Hindlimb muscle (tissue), 1 donor: ENCODE measurements at places on chromosomes 12 and 14.

DNA sequence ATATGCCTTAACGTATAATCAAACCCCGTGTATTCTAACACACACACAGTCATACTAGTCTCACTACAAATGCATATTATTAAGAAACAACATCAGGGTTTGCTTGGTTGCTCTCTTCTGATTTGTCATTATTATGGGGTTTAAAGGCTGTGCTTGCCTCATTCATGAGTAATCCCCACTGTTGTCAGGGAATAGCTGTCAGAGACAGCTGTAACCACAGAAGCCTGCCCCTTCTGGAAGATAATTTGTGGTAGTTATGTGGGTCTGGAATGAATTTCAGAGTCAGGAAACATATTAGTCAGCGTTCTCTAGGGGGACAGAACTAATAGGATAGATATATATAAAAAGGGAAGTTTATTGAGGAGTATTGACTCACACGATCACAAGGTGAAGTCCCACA lies 456.9 kb upstream of the TMEM132C start:
- peak; percentile 57 for DNase-seq

DNA sequence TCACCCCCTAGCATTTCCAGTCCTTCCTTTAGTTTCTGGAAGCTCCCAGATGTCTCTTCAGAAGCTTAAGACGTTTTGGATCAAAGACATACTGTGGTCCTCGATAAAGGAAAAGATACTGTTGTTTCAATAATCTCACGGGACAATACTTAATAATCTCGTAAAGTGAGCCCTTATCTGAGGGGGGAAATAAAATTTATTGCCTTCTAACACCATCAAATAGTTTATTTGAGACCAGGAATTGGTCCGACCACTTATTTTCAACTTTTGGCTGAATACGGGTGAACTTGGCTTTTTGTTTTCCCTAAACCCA lies 640 bp upstream of the G2E3 start:
- DNase-seq = no peak

GRCh38 chr14:68127166-68127565 lies 307.6 kb downstream of the RAD51B start:
- no peak for DNase-seq

- DNase-seq = no peak
These were observed 90.0 kb downstream of the LRRC74A start for GRCh38 chr14:76916040-76916715.

DNA sequence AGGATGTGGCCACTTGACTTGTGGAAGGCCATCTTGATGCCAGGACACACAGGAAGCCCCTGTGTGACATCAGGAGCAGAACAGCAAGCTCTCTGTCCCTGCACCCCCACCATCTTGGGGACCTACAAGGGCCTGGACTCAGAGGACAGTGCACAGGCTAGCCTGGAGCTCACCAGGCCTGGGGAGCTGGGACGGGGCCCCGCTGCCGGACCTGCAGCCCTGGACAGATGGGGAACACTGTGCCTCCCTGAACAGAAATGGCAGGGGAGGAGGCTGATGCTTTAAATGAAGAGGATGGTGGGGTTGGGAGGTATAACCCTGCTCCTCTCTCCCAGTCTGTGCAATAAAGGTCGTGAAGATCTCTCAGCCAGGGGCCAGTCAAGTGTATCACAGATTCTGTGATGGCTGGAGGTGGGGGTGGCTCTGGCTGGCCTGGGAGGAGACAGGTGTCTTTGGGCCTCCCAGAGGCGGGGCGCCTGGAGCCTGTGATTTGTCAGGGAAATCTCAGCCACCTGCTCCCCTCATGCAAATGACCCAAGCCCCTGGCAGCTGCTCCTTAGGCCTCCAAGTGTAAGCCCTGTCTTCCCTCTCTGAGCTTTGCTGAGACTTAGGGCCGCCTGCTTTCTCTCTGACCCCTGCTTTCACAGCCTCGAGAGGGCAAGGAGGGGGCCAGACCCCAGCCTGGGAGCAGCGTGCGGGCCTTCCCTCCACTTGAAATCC lies 1.1 kb upstream of the GNB3 start:
- no peak for DNase-seq

GRCh38 chr12:51836827-51837173 lies 11.7 kb downstream of the FIGNL2 start:
- no peak for DNase-seq

- no peak for DNase-seq
These were observed 177.7 kb upstream of the LHX5 start for GRCh38 chr12:113649256-113649830.

GRCh38 chr12:90999966-91000365 lies 4.8 kb downstream of the EPYC start:
- no peak for DNase-seq

- DNase-seq = no peak
These were observed 213.0 kb downstream of the IPO8 start for GRCh38 chr12:30482650-30483049.

DNA sequence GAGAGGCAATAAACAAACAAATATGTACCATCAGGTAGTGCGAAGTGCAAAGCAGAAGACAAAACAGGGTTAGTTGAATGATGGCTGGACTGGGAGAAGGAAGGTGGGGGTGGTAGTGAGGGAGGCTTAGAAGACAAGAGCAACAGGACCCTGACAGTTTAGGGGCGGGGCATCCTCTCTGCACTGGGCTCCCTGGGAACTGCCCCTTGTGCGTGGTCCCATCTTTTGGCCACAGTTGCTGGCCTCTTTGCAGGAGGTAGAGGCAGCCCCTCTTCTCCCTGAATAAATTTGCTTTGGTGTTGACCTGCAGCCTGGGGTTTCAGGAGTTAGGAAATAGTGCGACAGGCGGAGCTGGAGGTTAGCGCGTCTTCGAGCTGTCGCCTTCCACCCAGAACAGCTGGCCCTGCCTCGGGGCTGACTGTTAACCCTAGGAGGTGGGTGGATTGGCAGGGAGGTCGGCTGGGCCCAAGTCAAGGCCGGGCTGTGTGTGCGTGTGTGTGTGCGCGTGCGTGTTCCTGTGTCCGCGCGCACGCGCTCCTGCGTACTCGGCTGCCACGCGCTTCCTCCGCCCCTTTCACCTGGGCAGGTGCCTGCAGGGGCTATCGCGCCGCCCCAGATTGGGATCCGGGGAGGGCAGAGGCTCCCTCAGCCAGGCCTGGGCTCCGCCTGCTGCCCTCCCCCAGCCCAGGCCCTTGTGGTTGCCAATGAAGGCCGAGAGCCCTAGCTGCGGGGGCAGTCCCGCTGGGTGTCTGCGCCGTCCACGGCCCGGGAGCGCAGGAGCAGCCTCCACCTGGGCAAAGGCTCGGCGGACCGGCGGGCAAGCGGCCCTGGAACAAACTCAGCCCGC lies 180.8 kb downstream of the ADCK1 start:
- no peak for DNase-seq

GRCh38 chr12:89019439-89020120 lies 332.7 kb downstream of the DUSP6 start:
- peak; percentile 77 for DNase-seq

GRCh38 chr14:28482251-28483040 lies 284.1 kb upstream of the FOXG1 start:
- no peak for DNase-seq

- DNase-seq = no peak
These were observed 7.5 kb upstream of the SYNE3 start for GRCh38 chr14:95523815-95524448.

DNA sequence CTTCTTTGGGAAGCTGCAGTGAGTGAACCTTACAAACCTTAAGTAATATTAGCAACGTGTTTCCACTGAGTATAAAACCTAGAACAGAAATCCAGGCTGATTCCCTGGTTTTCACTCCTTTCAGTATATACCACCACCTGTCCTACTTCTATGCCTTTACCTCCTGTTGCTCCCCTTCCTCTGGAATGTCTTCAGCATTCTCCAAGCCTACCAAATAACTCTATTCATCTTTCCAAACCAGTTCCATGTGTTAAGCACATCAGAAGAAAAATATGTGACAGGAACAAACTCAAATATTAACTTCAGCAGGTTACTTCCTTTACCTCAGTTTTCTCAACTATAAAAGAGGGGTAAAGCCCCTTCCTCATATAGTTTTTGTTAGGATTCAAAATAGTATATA lies 39.8 kb downstream of the LIMA1 start:
- DNase-seq = no peak

DNA sequence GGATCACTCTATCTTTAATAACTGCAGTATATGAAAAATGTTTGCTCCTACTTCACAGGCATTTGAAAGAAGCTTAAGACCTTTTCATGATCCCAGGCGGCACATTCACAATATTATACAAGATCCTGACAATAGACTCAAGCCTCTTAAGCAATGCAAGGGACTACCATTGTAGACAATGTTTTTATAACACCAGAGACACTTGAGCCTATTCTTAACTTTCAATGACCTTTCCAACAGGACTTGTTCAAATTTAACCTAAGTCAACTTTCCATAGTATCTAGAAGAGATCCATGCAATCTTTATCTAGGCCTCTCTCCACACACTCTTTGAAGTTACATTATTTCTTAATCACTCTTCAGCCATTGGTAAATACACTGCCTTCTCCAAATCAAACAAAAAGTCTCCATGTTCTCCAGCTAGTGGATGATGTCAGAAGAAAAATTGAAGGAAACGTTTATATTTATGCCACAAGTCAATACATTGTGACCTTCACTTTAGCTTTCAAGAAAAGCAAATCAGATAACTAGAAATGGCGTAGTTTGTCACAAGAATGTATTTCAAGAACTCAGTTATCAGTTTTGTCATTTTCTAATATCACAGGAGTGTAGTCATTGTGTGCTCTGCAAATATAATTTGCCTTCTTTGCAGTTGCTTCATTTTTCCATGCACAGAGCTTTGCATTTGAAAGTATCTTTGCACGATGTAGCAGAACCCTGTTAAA lies 41.2 kb downstream of the PHLDA1 start:
- DNase-seq = no peak

- no peak for DNase-seq
These were observed 80.5 kb downstream of the MED13L start for GRCh38 chr12:116196752-116197718.

GRCh38 chr14:101075025-101075800 lies 171.7 kb upstream of the RTL1 start:
- no peak for DNase-seq

- no peak for DNase-seq
These were observed 28.6 kb upstream of the CCDC91 start for GRCh38 chr12:28161697-28162096.

GRCh38 chr12:49976557-49976956 lies 3.8 kb downstream of the AQP6 start:
- DNase-seq = no peak

DNA sequence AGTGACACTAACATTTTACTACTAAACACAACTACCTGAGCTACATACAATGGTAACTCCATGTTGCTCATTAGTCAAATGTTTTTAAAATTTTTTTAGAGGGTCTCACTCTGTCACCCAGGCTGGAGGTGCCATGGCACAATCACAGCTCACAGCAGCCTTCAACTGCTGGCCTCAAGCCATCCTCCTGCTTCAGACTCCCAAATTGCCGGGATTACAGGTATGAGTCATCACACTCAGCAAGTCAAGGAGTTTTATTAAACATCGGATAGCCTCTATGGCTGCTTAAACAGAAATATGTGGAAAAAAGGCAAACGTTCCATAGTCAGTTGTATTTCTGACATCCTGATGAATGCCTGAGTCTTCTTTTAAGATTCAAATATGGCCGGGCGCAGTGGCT lies 11.1 kb upstream of the NPFF start:
- DNase-seq = no peak

- DNase-seq = no peak
These were observed 27.8 kb downstream of the SMCO2 start for GRCh38 chr12:27474344-27474743.

GRCh38 chr12:68189821-68190242 lies 30.3 kb upstream of the IFNG start:
- DNase-seq = no peak
